ENCODE measurements at places on chromosomes 4 and X.

- DNase-seq: no peak
Observed at GRCh38 chrX:132433001-132433400, 55.8 kb downstream of the MBNL3 start.

DNA sequence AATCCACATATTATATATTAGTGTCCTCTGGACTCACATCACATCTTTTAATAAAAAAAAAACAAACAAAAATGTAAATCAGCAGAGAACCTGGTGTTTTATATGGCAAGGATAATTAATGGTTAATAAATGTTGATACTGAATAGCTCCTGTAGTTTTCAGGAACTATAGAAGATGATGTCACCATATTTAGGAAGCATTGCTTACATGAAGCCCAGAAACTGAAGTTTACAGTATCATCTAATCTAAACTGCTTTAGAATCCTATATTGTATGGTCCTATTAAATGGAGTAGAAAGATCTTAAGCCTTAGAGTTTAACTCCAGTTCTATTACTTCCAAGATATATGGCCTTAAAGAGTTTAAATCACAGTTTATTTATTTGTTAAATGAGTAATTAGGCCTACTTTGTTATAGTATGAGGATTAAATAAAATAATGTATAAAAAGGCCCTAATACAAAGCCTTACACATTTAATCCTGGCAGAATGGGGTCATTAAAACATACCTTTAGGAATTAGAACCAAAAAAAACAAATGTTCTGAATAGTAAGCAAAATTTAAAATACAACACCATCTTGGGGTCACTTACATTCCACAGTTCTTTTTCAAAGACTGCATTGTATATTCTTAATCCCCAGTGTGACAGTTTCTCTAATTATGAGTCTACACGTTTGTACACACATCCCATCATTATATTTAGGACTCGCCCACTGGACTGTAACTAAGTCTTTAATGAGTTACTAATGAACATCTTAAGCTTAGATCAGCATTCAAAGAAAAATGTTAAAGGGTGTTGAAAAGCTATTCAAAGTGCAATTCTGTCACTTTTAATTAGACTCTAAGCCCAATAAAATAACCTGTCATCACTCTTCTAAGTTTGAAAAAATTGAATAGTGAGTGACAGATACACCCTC is 305.9 kb downstream of the ADGRL3 start:
- DNase-seq: no peak

- no peak for DNase-seq
Observed at GRCh38 chr4:122898370-122899150, 23.8 kb downstream of the NUDT6 start.

- DNase-seq: no peak
Observed at GRCh38 chr4:186172546-186172945, 18.8 kb upstream of the CYP4V2 start.

GRCh38 chrX:110699109-110699508 is 96.5 kb downstream of the CHRDL1 start:
- no peak for DNase-seq

GRCh38 chr4:185205697-185206342 is 2.0 kb upstream of the CFAP97 start:
- DNase-seq: no peak

DNA sequence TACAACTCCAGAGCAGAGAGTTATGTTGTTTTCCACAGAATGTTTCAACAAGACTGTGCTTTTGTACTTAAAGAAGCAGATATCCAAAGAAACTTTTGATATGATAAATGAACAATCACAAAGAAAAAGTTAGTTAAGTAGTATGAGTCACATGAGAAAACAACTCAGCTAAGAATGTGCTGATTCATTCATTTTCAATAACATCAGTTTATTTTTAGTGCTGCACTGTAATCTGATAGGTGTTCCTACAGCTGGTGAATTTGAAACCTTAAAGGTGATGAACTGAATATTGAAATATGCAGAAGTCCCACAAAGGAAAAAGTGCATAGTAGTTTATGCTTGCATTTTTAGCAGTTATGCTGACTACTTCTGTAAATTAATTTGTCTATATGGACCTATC is 180.3 kb upstream of the TENM3 start:
- no peak for DNase-seq

DNA sequence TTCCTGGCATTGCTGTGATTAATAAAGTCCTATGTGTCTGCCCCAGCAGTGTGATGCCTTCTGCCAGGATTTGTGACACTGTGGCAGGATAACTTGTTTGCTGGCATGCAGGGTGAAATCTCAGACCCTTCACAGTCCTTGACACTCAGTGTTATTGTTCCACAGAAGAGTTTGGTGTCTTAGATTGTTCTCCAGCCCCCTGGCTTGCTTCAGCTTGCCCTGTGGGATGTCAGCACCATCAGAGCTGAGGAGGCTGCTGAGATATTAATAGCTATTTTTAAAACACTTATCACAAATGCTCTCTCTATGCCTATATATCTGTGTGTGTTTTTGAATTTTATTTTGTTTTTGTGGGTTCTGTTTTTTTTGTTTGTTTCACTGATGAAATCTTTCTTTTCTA is 136.9 kb downstream of the TSPAN5 start:
- no peak for DNase-seq

GRCh38 chr4:53559021-53559620 is 32.2 kb downstream of the LNX1 start:
- DNase-seq: no peak

DNA sequence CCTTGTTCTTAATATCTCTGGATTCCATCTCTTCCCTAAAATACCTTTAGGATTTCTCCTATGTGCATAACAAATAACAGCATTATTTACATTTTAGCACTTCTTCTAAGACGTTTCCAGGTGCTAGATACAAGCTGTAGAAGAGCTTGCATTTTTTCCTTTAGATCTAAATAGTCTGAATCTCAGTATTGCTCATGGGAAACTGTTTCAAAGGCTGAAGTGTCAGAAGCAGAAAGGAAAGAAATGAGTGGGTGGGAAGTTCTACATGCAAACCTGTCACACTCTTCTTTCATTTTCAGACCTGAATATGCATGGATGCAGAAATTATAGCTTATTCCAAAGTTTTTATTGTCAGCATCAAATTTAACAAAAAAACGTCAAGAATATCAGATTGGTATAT is 41.8 kb downstream of the FGF13 start:
- no peak for DNase-seq

- no peak for DNase-seq
Observed at GRCh38 chrX:17459661-17460060, 84.7 kb downstream of the NHS start.

GRCh38 chr4:142282870-142283431 is 563.1 kb downstream of the INPP4B start:
- peak; percentile 1 for DNase-seq

GRCh38 chrX:24426340-24426913 is 38.7 kb upstream of the PDK3 start:
- no peak for DNase-seq

DNA sequence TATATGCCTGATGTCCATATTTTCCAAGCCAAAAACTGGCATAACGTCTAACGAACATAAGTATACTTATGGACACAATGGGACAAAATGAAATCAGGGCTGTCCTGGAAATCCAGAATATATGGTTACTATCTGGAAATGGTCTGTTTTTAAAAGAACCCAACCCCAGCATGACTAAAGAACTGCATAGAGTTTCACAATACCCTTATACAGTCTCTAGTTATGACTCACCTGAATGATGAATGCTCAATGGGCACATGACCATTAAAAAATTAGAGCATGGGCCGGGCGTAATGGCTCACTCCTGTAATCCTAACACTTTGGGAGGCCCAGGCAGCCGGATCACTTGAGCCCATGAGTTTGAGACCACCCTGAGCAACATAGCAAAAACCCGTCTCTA is 31.8 kb downstream of the AMMECR1 start:
- no peak for DNase-seq

GRCh38 chr4:168070903-168071302 is 21.4 kb upstream of the ANXA10 start:
- no peak for DNase-seq

DNA sequence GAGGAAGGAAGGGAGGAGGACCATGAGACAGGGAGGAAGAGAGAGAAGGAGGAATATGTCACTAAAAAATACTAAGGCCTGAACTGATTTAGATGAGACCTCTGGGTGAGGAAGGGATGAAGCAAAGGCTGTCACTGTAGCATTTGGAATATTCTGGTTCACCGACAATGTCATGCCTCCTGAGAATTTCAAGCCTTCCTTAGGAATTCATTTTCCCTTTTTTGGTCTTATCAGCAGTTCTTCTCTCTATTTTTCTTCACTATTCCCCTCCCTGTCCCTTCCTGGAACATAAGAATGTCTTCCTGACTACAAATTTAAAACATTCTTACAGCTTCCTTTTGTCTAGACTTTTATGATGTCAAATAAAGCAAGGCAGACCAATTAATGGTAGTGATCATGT is 527.8 kb downstream of the INPP4B start:
- DNase-seq: no peak

GRCh38 chr4:151796106-151796505 is 35.3 kb upstream of the GATB start:
- no peak for DNase-seq

DNA sequence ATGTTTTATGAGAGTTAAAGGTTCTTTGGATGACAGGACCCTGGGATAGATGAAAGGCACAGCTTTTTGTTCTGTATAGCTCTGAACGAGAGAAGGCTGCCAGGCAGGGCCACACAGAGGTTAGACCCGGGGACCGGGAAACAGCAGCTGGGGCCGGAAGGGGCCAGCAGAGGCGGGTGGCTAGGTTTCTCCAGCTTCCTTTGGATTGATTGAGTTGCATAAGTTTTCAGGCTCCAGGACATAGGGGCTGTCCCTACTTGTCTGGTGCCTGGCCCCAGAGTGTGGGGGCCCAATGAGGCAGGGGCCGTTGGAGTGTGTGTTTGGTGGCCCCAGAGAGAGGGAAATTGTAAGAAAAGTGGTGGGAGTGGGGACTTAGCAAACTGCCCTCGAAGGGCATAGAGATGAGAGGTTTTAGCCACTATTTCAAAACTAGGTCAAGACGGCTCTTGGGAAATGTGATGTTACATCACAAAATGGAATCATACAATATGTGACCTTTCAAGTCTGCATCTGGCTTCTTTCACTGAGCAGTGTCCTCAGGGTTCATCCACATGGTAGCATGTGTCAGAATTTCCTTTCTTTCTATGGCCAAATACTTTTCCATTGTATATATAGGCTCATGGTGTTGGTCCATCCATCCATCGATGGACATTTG is 3.7 kb downstream of the ZFP92 start:
- no peak for DNase-seq

GRCh38 chr4:25117716-25118472 is 42.4 kb downstream of the SEPSECS start:
- DNase-seq: no peak

DNA sequence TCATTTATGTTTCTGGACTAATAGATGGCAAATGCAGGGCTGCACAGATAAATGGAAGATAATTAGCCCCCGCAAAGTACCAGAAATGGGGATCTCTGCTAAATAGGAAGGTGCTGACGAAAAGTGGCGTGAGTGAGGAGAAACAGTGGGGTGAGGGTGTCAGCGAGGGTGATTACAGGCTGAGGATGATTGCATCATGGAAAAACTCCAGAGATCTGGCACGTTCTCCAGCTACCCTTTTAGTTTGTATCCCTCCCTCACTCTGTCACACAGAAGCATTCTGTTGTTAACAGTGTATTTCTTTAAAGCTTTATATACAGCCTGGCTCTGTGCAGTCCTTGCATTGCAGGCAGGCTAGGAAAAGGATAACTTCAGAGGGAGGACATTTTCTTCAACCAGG is 309.6 kb upstream of the DDX53 start:
- DNase-seq: no peak

DNA sequence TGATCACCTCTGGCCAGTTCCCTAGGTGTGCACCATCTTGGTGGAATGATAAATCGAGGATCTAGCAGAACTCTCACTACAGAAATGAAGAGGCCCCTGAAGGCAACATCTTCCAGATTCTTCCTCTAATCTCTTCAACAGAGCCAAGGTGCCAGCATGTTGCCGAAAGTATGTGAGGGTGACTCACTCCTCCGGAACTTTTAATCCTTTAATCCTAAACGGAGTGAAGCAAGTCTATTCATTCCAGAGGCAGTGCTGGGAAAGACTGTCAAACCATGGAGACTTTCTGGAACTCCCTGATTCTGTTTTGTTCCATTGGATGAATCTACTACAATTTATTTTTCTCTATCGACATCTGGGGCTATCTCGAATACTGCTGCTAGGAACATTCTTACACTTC is 68.7 kb downstream of the SUPT20HL2 start:
- no peak for DNase-seq

GRCh38 chr4:153764601-153765368 is 5.0 kb upstream of the RNF175 start:
- DNase-seq: no peak

- DNase-seq: no peak
Observed at GRCh38 chrX:11321986-11322385, 28.8 kb downstream of the AMELX start.

DNA sequence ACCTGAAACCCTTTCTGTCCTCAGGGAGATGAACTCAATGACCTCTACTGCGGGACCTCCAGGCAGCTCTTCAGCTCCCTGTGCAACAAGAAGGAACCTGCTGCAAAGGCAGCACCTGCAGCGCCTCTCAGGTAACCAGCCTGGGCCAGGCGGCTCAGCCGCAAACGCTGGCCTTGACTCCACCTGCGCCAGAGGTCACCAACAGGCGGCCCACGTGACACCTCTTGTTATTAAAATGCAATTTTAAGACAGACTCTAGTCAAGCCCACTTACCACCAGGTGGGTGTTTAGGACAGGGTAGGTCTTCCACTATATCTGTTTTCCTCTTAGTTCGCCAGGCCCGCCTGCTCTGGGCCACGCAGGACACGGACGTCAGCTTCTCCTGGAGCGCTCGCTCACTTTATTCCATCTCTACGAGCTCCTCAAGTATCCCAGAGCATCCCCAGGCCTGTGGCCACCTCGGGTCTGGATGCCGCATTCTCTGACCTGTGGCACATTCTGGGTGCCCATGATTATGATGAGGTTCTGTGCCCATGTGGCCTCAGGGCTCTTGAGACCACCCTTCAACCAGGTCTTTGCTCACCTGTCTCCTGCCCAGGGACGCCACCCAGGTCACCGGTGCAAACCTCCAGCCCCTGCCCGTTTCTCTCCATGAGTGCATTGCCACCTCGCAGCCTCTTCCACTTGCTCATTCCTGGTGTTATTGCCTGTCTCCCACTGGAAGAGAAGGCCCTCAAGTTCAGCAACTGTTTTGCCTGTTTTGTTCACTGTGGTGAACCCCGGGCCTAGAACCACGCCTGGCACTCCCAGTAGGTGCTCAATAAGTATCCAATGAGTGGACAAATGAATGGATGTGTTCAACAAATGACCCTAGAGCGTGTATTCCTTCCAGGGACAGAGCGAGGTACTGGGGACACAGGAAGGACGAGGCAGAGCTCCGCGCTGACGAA is 32.8 kb upstream of the JAKMIP1 start:
- no peak for DNase-seq

- DNase-seq: peak; percentile 47
Observed at GRCh38 chr4:105520819-105521790, 31.3 kb upstream of the ARHGEF38 start.

DNA sequence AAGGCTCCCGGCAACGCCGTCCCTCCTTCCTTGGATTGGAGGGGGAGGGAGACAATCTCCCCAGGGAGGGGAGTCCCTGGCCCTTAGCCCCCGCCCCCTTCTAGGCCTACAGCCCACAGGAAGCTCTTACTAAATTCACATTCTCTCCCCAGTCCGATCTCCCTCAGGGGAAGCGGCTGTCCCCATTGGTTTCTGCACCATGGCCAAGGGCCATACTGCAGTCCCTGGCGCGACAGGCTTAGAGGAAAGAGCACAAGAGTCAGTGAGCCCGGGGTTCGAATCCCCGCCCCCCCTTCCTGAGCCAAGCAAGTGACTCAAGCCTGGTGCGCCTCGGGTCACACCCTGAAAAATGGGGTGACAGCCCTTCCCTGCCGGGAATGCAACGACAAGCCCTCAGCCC is 1.1 kb downstream of the ABLIM2 start:
- DNase-seq: no peak
